ENCODE measurements at places on chromosomes 3 and 15. TPM values are rescaled to one million over a fixed set of nuclear protein-coding genes. Genes with fewer than 3 reads are reported as not detected.

- no peak for DNase-seq
These were observed 187.5 kb upstream of the HES1 start for GRCh38 chr3:193948459-193948858.

DNA sequence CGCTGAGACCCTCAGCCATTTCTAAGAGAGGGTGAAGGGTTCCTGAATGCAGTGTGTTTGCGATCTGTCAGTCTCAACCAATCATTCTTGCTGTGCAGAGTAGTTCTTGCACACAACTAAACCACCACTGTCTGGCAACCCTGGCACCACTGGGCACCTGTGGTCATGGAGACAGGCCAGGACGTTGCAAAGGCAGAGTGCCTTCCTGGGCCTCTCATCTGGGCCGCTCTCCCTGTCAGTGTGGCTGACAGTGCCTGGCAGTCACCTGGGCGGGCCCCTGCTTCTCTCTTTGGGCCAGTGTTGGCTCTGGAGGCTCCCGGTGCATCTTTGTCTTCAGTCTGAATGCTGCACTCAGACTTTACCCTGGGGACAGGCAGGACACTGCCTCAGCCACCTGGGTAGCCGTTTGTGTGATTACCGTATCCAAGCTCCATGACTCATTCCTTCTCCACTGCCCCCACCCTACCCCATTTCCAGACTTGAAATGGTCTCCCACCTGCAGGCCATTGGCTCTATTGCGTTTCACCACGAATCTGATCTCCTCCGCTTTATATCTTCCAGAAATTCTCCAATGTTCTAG lies 104.6 kb upstream of the KLF13 start:
- DNase-seq, result no peak

GRCh38 chr15:83694015-83694414 lies 40.1 kb downstream of the ADAMTSL3 start:
- no peak for DNase-seq

DNA sequence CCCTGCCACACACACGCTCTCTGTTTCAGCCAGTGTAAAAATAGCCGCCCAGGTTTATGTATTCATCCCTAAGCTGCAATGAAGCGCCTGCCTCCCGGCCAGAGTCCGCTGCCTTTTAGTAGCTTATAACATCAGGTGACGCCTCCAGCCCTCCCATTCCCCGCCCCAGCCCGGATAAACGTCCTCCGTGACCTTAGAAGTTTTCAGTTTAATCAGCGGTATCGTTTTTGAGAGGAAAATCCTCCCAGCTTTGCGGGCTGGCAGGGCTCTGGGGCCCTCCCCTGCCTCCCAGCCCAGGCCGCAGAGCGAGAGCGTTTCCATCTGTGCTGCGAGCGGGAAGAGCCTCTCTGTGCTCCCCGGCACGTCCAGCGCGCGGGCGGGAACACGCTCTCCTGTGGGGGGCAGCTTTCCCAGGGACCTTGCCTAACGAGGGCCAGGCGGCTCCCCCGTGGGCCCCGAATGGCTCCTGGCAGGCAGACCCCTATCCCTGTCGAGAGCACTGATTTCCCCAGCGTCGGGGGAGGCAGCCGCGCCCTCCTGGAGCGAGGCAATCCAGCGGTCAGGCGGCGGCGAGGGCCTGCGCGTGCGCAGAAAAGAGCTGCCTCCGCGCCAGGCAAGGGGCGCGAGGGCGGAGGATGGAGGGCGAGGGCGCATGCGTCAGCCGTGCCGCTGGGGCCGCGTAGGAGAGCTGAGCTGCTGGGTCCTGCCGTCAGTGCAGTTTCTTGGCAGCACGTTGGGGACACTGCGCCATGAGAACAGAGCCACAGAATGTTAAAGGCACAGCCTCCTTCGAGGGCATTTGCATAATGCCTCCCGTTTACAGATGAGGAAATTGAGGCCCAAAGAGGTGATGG lies 71.1 kb downstream of the CCNL1 start:
- DNase-seq, result peak; percentile 57

GRCh38 chr3:189133768-189134167 lies 38.0 kb upstream of the TPRG1 start:
- DNase-seq, result no peak

DNA sequence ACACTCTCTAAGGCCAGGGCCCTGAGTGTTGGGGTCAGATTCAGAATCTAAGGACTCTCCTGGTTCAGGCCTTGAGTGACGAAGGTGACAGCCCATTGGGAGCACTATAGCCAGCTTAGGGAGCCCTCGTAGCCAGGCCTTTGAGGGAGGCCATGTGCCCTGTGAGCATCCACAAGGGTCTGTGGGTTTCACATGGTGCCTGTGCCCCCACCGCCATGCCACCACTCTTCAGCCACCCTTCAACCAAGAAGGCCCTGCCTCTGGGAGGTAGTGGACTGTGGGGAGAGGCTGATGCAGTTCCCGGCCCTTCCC lies 37.5 kb downstream of the TSPAN3 start:
- no peak for DNase-seq

GRCh38 chr15:85361323-85361722 lies 19.1 kb upstream of the AKAP13 start:
- DNase-seq, result no peak

- no peak for DNase-seq
These were observed 129.5 kb downstream of the KCNMB2 start for GRCh38 chr3:178665747-178666146.

- no peak for DNase-seq
These were observed 15.3 kb downstream of the HDAC11 start for GRCh38 chr3:13495351-13495813.

- DNase-seq, result no peak
These were observed 15.0 kb upstream of the SOX2 start for GRCh38 chr3:181696626-181697230.

DNA sequence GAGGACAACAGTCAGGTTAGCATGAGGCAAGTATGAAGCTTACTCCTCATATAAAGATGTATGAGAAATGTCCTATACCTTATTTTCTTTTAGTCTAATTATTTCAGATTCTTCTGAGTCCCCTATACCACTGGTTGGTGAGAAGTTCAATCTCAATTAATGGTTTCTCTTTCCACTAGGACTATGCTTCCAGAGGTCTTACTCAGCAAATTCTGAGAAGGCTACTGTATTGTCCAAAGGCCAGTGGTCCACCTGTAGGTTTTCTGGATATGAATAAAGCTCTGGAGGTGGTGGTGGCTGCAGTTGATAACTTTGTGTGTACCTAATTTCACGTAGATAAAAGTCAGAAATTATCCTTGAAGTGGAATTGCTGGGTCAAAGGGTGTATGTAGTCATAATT lies 149.4 kb downstream of the EPHB1 start:
- no peak for DNase-seq

DNA sequence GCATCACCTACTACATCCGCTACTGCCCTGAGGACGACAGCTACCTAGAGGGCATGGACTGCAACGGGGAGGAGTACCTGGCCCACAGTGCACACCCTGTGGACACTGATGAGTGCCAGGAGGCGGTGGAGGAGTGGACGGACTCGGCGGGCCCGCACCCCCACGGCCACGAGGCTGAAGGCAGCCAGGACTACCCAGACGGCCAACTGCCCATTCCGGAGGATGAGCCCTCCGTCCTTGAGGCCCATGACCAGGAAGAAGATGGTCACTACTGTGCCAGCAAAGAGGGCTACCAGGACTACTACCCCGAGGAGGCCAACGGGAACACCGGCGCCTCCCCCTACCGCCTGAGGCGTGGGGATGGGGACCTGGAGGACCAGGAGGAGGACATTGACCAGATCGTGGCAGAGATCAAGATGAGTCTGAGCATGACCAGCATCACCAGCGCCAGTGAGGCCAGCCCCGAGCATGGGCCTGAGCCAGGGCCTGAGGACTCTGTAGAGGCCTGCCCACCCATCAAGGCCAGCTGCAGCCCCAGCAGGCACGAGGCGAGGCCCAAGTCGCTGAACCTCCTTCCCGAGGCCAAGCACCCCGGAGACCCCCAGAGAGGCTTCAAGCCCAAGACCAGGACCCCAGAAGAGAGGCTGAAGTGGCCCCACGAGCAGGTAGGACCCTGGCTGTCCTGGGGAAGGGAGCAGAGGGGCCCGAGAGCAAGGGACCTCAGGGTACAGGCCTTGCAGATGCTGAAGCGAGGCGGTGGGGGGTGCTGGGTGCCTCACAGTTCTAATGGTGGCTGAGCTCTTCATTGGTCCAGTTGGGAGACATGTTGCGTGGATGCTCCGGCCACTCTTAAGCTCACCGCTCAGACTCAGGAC lies 168.6 kb downstream of the APBA2 start:
- no peak for DNase-seq

DNA sequence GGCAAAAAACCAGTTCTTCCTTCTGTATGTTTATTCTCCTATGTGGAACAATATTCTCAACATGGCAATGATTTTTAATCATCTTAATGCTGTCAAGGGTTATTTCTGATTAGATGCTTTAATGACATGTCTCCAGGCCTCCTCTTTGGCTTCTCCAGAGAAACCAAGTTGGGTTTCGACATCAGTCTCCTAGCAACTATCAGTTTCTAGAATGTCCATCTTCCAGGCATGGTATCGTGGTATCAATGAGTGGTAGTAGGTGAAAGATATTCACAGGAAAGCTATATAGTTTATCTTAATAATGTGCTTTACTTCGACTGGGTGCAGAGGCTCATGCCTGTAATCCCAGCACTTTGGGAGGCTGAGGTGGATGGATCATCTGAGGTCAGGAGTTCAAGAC lies 128.5 kb downstream of the C3orf70 start:
- no peak for DNase-seq

DNA sequence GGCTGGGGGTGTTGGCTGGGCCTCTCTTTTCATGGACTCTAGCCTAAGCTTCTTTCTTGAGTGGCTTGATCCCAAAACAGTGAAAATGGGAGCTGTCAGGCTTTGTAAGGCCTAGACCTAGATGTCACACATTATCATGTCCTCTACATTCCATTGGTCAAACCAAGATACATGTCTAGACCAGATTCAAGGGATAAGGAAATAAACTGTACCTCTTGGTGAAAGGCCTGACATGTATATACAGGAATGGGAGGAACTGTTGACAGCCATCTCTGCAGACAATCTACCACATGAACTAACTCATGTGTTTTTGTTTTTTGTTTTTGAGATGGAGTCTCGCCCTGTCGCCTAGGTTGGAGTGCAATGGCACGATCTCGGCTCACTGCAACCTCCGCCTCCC lies 11.1 kb upstream of the RPP25 start:
- DNase-seq, result no peak

- no peak for DNase-seq
These were observed 297.1 kb upstream of the MEIS2 start for GRCh38 chr15:37397266-37398022.

DNA sequence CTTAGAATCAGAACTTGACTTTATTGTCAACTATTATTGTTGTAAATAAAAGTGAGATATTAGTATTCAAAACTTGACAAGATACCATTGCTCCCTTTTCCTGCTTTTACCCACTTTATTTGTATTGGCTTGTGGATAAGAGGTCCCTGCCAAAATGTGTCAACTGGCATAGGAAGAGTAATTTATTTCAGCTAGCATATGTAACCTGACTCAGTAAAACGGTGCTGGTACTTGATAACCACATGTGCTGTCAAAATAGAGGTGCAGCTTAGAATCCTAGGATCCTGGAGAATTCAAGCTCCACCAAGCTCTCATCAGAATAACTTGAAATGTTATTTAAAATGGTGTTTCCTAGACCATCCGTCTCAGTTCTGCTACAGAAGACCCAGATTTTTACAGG lies 90.2 kb upstream of the TGFBR2 start:
- no peak for DNase-seq

DNA sequence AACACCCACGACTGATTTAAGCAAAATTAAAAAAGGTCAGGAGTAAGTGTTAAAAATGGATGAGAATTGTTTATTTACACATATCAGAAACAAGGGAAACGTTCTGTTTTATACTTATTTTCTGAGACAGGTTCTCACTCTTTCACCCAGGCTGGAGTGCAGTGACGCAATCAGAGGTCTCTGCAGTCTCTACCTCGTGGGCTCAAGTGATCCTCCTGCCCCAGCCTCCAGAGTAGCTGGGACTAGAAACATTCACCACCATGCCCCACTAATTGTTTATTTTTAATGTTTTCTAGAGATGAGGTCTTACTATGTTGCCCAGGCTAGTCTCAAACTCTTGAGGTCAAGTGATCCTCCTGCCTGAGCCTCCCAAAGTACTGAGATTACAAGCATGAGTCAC lies 1080.3 kb downstream of the ROBO1 start:
- DNase-seq, result no peak

- no peak for DNase-seq
These were observed 40.7 kb downstream of the RAB27A start for GRCh38 chr15:55248895-55249294.

DNA sequence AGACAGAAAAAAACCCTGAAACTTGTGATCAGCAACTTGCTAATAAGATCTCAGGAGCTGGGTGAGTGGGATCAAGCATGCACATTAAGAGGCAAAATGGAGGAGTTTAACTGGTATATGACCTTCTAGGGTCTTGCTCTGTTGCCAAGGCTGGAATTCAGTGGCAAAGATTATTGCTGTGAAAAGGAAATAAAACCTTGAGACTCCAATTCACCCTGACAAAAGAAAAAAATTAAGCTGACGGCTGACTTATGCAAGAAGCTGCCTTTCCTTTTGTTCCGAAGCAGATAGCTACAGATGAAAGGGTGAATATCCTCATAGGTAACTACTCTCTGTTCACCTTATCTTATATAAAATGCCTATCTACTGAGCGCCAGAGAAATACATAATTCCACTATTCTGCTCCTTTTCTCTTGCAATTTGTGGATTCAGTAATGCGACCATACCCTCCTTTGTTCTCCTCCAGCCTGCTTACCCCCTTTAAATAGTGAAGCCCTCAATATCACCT lies 68.9 kb downstream of the HERC1 start:
- no peak for DNase-seq

DNA sequence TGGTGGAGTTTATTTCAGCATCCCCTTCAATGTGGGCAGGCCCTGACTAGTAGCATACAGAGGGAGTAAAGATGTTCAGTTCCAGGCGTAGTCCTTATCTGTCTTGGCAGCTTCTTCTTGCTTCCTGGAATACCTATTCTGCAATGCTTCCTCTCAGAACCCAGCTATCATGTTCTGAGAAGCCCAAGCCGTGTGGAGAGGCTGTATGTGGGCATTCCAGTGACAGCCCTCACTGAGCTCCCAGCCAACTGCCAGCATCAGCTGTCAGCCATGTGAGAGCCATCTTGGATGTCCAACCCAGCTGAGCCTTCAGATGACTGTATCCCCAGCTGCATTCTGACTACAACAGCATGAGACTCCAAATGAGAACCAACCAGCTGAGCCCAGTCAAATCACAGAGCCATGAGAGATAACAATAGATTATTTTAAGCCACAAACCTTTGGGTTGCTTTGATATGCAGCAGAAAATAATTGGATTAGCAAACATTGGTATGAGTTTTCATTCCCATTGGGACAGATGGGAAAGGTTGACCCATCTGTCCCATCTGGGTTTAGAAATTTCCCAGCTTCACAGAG lies 8.4 kb upstream of the CMTM7 start:
- no peak for DNase-seq

GOLGA8Q gene
- not detected for total RNA-seq

TM6SF1 gene
- total RNA-seq, result 38.0 TPM

SSUH2 gene
- total RNA-seq, result not detected

RASGRP1 gene
- 0.10 TPM for total RNA-seq

FES gene
- 107 TPM for total RNA-seq

RPSA gene
- 742 TPM for total RNA-seq

GTF2A2 gene
- total RNA-seq, result 36.1 TPM

ABHD17C gene
- total RNA-seq, result 7.3 TPM

KCNAB1 gene
- 0.70 TPM for total RNA-seq

BNC1 gene
- 6.6 TPM for total RNA-seq

GHRL gene
- not detected for total RNA-seq

IQCH gene
- 1.1 TPM for total RNA-seq

CNTN3 gene
- not detected for total RNA-seq

SNTN gene
- total RNA-seq, result not detected

UCN2 gene
- 0.24 TPM for total RNA-seq
